ENCODE measurements at places on chromosomes 1 and 21. TPM values are rescaled to one million over a fixed set of nuclear protein-coding genes. Genes with fewer than 3 reads are reported as not detected.
A peak's percentile ranks its signal among the peaks of the same experiment; 100 is the strongest.

The ELF3 gene
- 497 TPM for total RNA-seq

DNA sequence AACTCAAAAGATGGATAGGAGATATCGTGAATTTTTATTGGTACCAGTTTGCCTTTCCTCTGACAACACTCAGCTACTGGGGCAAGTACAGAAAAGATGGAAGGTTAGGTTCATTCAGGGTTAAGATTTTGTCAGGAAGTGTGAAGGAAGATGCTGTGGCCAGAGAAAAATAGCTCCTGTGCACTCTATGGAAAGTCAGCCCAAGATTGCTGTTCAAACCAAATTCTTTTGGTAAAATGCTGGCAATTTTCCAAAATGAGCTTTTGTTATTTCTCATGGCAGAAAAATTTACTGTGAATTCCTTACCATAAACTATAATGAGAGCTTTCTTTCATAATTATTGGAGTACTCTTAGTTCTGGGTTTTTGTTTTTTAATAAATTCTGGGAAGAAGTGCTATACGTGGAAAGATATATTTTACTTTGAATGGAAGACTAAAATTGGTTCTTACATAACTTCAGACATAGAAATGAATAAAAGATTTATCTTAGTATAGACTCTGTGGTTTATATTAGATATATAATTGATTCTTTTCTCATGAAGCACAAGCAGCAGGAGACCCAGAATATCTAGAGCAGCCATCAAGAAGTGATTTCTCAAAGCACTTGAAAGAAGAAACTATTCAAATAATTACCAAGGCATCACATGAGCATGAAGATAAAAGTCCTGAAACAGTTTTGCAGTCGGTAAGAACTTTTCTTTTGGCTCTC lies 112.2 kb downstream of the USP25 start:
- H3K4me1 ChIP-seq, result no peaks in the 10 kb centered on the region
- H3K27me3 ChIP-seq, result no peaks in the 10 kb centered on the region
- no peak overlapping the region for H3K27ac ChIP-seq
- no peak overlapping the region for H3K4me3 ChIP-seq
- H3K36me3 ChIP-seq, result no peaks in the 10 kb centered on the region

GRCh38 chr1:1206376-1206965 lies at the start of gene TNFRSF18:
TSS of gene TNFRSF18 (minus strand) at chr1:1206592. CDS start at chr1:1206571, 21 bp downstream.
- H3K36me3 ChIP-seq, result no peaks in the 10 kb centered on the region
- H3K27ac ChIP-seq, result peak within 1 kb of the TSS; percentile 59
- peaks cover 41% of the 10 kb centered on the region for H3K4me1 ChIP-seq
- peak within 1 kb of the TSS; percentile 19 for H3K4me3 ChIP-seq
- no peaks in the 10 kb centered on the region for H3K27me3 ChIP-seq
- peak; percentile 70 for DNase-seq

DNA sequence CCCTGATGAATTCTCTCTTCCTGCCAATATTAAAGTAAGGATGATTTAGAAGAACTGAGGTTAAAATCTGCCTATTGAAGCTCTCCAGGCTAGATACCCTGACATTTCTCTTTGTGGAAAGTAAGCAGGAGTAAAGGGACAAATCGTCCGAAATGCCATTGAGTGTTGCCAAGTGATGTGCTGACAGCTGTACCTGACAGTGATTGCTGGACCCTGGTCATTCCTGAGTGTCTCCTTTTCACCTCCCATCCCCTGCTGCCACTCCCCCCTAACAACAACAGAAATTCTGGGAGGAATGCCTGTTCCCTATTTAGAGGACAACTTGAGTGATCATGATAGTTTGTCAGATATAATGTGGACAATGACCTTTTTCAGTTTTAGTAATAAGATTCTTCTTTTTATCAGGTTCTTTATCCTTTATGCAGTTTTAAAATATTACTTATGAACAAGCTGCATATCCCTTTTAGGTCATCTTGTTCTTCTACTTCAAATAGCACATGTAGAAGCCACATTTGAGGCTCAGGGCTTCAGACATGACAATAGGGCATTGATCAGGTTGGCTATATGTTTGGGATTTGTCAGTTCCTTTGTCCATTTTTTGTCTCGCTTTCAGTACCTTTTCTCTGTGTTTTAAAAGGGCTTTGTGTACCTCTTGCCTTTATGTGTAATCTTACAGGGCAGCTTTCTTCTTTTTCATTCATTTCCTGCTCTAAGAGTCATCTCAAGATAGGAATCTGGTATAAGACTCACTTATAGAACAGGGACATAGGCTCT lies 56.0 kb downstream of the ITSN1 start:
- no peaks in the 10 kb centered on the region for H3K36me3 ChIP-seq
- H3K4me1 ChIP-seq, result no peaks in the 10 kb centered on the region
- no peaks in the 10 kb centered on the region for H3K27me3 ChIP-seq
- H3K27ac ChIP-seq, result no peak overlapping the region

DNA sequence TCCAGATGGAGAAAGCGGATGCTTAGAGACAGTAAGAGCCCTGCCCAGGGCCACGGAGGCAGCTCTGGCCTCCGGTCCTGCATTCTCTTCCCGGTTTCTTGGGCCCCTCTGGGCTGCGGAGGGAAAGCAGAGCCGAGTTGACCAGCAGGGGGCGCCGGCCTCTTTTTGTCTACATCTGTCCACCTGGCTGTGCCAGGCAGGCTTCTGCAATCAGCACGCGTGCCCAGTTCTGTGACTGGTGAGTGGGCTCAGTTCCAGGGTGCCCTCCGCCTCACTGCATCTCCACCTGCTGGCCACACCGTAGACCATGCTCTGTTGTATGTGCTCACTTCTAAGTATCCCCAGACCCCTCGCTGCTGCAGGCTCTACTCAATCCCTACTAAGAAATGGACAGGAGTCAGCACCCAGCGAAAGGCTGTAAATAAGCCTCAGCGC lies 6.7 kb upstream of the HUNK start:
- no peaks in the 10 kb centered on the region for H3K4me1 ChIP-seq
- peak; percentile 90 for DNase-seq
- H3K27ac ChIP-seq, result no peak overlapping the region
- no peaks in the 10 kb centered on the region for H3K36me3 ChIP-seq
- no peaks in the 10 kb centered on the region for H3K27me3 ChIP-seq
- no peak overlapping the region for H3K4me3 ChIP-seq

- H3K4me3 ChIP-seq, result no peak overlapping the region
- H3K4me1 ChIP-seq, result no peaks in the 10 kb centered on the region
- H3K36me3 ChIP-seq, result no peaks in the 10 kb centered on the region
- H3K27ac ChIP-seq, result no peak overlapping the region
Observed at GRCh38 chr1:38622197-38622596, 237.4 kb downstream of the RRAGC start.

DNA sequence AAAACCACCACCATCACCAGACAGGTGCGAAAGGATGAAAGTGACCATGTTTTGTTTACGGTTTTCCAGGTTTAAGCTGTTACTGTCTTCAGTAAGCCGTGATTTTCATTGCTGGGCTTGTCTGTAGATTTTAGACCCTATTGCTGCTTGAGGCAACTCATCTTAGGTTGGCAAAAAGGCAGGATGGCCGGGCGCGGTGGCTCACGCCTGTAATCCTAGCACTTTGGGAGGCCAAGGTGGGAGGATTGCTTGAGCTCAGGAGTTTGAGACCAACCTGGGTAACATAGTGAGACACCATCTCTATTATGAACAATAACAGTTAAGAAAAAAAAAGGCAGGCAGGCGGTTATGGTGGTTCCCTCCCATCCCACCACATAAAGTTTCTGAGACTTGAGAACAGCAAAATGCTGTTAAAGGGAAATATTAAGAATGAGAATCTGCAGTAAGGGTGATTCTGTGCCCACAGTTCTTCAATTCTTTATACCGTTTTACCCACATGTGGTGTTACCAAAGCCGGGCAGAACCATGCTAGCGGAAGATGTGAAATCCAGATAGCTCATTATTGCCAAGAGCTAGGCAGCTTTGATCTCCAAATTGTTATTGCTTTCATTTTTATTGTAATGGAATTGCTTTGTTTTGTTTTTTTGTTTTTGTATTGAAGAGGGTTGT lies 34.5 kb upstream of the TDRD10 start:
- peaks cover 11% of the 10 kb centered on the region for H3K36me3 ChIP-seq
- no peaks in the 10 kb centered on the region for H3K27me3 ChIP-seq
- no peak for DNase-seq
- H3K4me1 ChIP-seq, result no peaks in the 10 kb centered on the region
- no peak overlapping the region for H3K27ac ChIP-seq
